ENCODE measurements at places on chromosomes 11 and 22.

- peak; percentile 51 for DNase-seq
Observed at GRCh38 chr22:20238536-20238900, 29.6 kb downstream of the RTN4R start.

DNA sequence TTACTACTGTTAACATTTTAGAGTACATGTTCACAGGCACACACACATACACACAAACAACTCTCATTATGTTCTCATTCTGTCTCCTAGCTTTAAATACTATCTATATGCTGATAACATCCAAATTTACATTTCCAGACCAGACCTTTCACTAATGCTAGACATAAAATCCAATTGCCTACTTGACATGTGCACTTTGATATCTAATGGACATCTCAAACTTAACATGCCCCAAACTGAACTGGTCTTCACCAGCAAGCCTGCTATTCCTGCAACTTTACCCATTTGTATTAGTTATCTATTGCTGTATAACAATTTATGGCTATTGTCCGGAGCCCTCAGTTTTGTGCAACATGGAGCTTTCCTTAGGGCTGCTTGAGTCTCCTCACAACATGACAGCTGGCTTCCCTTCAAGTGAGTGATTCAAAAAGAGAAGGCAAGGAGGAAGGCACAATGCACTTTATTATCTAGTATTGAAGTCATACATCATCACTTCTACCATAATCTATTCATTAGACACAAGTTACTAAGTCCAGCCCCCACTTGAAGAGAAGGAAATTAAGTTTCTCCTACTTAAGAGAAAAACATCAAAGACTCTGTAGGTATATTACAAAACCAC is 3.0 kb downstream of the SLC36A4 start:
- DNase-seq: no peak

- DNase-seq: no peak
Observed at GRCh38 chr11:113385749-113386148, 1.8 kb upstream of the ANKK1 start.

DNA sequence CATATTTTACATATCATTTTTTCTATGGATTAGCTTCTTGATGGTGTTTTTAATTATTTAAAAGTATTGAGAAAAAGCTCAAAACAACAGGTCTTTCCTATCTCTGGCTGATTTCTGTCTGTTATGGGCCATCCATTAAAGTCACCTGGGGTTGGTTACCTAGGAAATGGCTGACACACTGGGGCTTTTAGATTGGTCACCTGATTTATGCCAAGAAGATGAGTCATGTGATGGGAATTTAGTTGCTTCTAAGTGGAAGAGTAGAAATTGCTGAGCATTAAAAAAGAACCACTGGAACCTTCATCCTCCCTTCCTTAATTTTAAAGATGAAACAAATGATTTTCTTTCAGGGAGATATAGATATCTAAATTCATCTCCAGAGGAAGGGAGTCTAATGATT is 48.8 kb upstream of the LARGE1 start:
- no peak for DNase-seq

GRCh38 chr22:21942407-21943343 is 10.0 kb downstream of the PPM1F start:
- no peak for DNase-seq

DNA sequence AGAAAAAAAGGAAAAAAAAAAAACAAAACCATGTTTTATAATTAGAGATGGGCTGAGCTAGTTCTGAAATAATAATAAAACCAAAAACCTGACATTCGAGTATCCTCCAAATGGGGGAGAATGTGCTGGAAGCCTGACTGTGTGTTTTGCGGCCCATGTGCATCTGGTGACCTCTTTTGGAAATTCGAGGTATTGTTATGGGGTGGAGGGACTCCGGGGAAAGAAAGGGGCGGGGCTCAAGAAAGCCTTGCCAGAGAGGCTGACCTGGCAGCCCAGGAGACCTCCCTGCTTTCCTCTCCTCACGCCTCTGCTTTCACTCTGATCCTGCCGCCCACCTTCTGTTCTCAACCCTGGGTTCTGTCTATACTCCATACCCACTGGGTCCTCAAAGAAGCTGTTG is 72.9 kb downstream of the CTTN start:
- no peak for DNase-seq

- DNase-seq: no peak
Observed at GRCh38 chr11:86003654-86004053, 65.2 kb downstream of the PICALM start.

GRCh38 chr22:30038219-30038618 is 42.0 kb upstream of the HORMAD2 start:
- DNase-seq: no peak

GRCh38 chr11:134442246-134442645 is 30.2 kb upstream of the B3GAT1 start:
- no peak for DNase-seq

DNA sequence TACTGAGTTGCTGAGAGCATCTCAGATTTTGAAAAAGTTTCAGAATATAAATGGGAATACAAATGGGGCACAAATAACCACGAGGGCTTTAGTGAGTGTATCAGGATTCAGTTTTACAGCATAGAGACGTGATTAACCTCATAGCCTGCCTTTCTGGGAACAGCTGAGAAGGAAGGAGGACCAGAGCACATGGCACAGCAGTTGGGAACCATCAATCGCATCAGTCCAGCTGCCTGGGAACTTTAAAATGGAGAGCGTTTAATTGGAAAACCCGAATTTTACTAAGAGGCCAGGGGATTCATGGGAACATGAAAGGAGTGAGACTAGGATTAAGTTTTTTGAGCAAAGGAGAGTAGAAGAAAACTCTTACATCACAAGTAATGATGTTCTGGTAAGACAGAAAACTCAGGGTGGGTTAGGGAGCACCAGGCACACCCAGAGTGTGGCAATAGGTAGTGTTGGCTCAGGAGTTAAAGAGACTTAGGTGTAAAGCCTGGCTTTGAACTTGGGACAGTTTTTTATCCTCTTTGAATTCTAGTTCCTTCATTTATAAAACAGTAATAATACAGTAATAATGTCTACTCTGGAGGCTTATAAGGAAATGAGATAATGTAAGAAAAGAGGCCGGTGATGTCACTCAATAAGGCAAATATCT is 40.2 kb downstream of the FZD4 start:
- no peak for DNase-seq

GRCh38 chr11:2437516-2437915 is 6.8 kb downstream of the TRPM5 start:
- DNase-seq: no peak

GRCh38 chr11:18722293-18722637 is 3.7 kb downstream of the IGSF22 start:
- no peak for DNase-seq

- DNase-seq: no peak
Observed at GRCh38 chr11:110903378-110903777, 191.1 kb upstream of the ARHGAP20 start.

GRCh38 chr11:28139841-28140415 is 31.7 kb downstream of the METTL15 start:
- no peak for DNase-seq

- no peak for DNase-seq
Observed at GRCh38 chr11:48081151-48082010, 101.0 kb downstream of the PTPRJ start.

DNA sequence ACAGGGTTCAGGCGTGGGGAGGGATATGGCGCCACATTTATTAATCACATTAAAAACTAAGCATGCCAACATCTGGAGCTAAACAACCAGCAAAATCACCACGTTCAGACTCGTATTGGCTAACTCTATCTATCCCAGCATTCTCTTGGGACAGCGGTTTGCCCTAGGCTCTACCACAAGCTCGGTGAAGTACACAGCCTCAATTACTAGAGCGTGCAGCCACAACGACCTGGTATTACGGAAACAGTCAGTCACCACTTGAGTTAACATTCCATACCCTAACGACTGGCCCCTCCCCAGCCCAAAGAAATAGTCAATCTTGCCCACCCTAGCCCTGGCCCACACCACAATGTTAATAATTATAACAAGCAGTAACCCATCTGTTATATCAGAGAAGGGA is 32.1 kb downstream of the APOL5 start:
- DNase-seq: no peak

GRCh38 chr11:61149624-61150615 is 11.3 kb downstream of the VPS37C start:
- no peak for DNase-seq

DNA sequence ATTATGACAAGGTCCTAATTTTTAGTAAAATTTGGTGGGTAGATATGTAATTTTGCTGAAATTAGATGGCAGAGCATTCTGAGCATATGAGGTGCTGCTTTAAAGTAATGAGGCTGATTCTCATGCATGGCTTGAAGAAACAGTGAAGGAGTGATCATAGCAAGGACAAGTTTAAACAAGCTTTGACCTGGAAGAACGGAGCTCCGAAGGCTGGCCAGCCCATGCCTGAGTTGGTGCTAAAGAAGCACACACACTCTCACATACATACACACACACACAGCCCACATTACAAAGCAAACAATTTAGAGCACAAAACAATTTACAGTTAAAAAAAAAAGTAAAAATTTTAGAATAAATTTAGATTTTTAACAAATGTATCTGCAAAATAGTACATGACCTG is 150.7 kb downstream of the DCDC1 start:
- no peak for DNase-seq

DNA sequence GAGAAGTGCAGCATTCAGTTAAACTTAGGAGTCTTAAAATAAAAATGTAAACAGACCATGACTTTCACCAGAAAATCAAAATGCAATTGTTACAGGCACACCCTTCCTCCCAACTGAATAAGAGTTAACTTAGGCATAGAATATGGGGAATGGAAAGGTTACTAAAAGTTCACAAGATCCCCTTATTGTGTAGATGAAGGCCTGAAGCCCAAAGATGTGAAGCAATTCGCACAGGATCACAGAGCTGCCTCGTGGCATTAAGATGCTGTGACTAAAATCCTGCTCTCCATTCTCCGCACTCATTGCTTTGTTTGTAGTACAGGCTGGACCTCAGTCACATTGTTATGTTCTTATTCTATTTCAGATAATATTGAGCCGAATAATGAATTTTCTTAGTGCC is 4.0 kb downstream of the MS4A5 start:
- DNase-seq: no peak

DNA sequence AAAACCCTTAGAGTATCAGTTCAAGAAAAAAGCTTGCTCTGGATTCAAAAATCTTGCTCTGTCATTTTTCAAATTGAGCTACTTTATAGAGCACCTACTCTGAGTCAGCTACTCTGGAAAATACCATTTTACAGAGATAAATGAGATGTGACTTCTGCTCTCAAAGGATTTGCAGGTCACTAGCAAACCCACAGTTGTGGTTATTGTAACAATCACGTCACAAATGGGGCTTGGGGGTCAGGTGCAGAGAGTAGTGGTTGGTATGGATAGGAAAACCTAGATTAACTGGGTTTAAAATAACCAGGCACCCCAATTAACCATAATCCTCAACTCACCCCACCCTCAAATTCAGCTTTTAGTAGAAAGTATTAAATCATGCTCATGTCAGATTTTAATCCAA is 52.3 kb downstream of the MSANTD4 start:
- DNase-seq: no peak

DNA sequence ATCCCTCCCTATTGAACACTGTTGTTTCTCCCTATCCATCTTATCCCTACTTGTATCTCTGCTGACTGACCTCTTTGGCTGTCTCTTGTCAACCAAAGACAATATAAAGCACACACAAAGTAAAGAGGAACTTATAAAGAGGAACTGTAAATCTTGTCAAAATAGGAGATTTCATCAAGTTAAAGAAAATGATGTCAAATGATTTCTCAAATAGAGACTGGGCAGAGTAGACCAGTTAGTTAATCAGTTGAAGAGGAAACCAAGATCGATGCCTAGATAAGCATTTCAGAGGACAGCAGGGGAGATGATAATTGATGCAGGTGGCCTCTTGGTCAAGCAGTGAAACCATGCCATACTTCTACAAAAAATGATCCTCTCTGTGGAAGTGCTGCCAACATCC is 22.7 kb downstream of the KCNQ1OT1 start:
- no peak for DNase-seq

- DNase-seq: no peak
Observed at GRCh38 chr11:74672956-74673692, 58.1 kb downstream of the CHRDL2 start.

DNA sequence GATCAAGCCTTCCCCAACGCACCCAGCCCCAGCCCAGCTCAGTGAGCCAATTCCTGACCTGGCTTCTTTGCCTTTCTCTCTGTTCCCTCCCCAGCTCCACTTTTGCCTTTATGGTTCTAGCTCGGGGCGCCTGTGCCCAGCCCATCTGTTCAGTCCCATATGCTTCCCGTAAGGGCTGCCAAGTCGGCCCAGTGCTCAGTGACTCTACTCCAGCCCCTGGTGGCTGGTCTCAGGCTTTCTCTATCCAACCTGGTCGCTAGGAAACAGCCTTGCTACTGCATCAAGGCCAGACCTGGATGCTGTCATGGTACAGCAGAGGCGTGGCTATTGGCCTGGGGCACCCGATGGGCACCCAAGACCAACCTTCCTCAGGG is 178.0 kb downstream of the DSCAML1 start:
- DNase-seq: no peak

DNA sequence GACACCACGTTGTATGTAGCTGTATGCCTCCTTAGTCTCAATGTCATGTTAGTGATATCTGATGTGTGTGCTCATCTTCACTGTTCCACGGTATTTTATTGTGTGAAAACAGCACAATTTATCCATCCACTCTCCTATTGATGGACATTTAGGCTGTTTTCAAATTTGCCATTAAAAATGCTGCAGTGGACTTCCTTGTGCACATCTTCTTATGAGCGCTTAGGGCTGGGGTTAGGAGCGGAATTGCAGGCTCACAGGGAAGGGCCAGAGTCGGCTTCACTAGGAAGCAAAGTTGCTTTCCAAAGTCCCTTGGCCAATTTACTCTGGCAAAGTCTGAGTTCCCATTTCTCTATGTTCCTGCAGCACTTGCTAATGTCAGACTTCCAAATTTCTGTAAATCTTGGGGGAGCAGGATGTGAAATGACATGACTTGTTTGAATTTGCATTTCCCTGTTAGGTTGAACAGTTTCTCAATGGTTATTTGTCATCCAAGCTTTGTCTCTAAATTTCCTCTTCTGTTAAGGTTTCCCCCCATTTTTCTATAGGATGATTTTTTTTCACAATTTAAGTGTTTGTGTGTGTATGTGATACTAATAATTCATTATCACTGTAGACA is 75.4 kb downstream of the MYEOV start:
- no peak for DNase-seq

- no peak for DNase-seq
Observed at GRCh38 chr11:62457478-62457877, 38.6 kb downstream of the SCGB1A1 start.

- no peak for DNase-seq
Observed at GRCh38 chr11:112524798-112525197, 264.1 kb upstream of the PLET1 start.

All from stimulated activated CD4-positive, alpha-beta T cell treated with anti-CD3 and anti-CD28 coated beads, Interleukin-2, amount 100 ng/mL, for 48 hours (primary cell).